Amygdala (tissue), 56 donors: ENCODE measurements at places on chromosomes 7 and 10.

DNA sequence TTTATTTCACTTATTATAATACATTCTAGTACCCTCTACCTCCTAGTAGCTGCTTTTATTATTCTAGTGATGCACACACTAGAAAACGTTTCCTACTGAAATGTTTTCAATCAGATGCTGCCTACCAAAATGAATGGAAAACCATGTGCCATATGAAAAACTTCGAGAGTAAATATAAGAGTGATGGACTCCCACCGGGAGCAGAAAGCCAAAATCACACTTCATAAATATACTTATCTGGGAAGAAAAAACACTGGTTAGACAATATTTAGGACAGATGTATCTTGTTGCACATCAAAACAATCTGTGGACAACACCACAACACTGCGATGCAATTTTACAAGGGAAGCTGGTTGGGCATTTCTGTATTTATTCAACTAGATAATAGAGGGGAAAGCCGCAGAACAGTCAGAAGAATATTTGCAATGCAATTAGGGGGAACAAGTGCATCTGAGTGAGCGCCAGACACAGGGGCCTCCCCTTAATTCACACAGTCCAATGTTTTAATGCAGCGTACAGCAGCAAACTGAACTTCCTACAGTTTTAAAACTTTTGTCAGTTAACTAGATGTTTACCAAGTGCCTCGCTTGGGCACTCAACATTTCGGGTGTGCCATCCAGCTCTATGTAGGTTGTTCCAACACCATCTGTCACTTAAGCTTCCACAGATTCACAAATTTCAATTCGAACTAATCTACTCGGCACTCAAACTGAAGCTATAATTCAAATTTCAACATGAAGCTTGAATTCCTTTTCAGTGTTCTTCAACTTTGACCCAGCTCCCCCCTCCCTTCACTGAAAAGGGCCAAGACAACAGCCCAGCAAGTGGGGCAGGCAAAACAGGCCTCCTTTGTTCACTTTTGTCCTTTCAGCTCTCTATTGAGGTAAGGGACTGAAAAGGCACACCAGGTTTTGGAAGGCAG, 7.4 kb downstream of the NRCAM start:
- no peak for DNase-seq

GRCh38 chr7:15457990-15458955, 103.5 kb downstream of the AGMO start:
- no peak for DNase-seq

GRCh38 chr7:85535974-85536729, 349.3 kb upstream of the SEMA3D start:
- no peak for DNase-seq

DNA sequence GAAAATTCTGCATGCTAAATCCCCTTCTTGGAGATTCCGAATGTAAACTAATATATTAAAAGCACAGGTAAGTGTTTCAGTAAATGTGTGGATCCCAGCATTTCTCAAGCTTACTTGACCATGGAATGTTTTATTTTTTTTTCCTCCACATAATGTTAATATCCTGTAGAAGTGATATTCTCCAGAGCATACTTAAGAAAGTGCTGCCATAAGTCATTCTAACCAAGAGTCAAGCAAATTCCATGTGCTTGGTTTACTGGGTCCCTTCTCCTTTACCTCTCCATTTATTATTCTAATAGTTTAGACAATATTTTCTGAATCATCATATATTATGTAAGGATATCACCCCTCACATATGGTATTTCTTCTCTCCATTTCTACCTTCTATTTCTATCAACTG, 266.9 kb upstream of the HPS1 start:
- no peak for DNase-seq

DNA sequence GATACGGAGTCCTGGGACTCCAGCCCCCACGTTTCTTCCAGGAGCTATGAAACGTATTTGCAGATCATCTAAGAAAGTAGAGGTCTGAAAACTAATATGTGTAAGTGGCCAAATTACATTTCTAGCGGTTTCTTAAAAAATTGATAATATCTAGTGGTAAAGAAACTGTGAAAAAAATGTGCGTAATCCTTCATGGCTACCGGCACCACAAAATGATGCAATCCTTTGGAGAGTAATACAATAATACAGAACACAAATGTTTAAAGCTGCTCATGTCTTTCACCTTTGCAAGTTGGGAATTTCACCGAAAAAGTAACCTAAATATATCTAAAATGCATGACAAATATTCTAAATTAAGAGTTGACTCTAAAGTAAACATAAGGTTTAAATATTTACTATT, 742.1 kb downstream of the GRID1 start:
- no peak for DNase-seq

GRCh38 chr7:29606287-29606721, 42.7 kb downstream of the PRR15 start:
- no peak for DNase-seq

DNA sequence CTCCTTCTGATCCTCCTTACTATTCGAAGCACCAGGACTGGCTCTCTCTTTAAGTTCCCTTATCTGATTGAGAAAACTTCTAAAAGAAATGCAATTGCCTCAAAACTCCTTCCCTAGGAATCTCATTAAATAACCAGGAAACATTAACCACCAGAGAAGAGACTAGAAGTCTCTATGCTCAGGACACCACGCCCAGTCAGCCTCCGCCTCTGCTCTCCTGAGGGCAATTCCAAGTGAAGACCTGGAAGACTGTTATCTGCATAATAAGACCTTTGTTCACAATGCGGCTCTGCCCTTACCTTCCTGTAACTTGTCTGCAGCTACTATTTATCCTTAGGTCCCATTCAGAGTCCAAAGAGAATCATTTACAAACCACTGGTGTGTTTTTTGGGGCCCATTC, 78.8 kb downstream of the ELMO1 start:
- DNase-seq: no peak
